ENCODE measurements at places on chromosomes 2 and 18.

GRCh38 chr2:190882856-190883582 lies 2.4 kb downstream of the GLS start:
- peak overlapping the region; percentile 92 for H3K4me3 ChIP-seq
- H3K27ac ChIP-seq = peak overlapping the region; percentile 88
- DNase-seq = no peak
- peaks cover 27% of the 10 kb centered on the region for H3K4me1 ChIP-seq
- H3K27me3 ChIP-seq = no peaks in the 10 kb centered on the region
- peaks cover 5% of the 10 kb centered on the region for H3K36me3 ChIP-seq

DNA sequence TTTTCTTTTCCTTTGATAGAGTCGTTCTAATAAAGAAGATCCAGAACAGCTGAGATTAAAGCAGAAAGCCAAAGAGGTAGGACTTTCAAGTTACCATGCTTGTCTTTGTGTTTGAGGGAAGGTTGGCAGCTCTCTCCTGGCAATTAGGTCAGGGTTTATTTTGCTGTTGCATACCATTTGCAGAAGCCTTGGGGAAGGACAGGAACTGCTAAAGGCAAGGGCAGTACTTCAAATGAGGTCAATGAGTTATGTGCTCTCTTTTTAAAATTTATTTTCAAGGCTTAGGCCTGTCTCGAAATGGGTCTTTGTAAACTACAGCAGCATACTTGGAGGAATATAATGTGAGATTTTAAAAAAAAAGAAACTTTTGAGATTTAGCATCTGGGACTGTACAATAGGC lies 108.9 kb downstream of the TAF4B start:
- no peak for DNase-seq
- H3K4me3 ChIP-seq = no peak overlapping the region
- H3K27ac ChIP-seq = no peak overlapping the region
- no peaks in the 10 kb centered on the region for H3K4me1 ChIP-seq

GRCh38 chr2:60633615-60634014 lies 80.2 kb upstream of the BCL11A start:
- no peak overlapping the region for H3K27ac ChIP-seq
- H3K36me3 ChIP-seq = no peaks in the 10 kb centered on the region
- H3K4me3 ChIP-seq = no peak overlapping the region
- H3K27me3 ChIP-seq = peaks cover 24% of the 10 kb centered on the region
- DNase-seq = no peak

DNA sequence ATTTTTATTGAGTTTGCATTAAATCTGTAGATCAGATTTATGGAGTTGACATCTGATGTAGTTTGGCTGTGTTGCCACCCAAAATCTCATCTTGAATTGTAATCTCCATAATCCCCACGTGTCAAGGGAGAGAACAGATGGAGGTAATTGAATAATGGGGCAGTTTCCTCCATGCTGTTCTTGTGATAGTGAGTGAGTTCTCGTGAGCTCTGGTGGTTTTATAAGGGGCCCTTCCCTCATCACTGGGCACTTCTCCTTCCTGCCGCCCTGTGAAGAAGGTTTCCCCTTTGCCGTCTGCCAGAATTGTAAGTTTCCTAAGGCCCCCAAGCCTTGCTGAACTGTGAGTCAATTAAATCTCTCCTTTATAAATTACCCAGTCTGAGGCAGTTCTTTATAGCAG lies 32.2 kb downstream of the ZC3H15 start:
- no peaks in the 10 kb centered on the region for H3K4me1 ChIP-seq
- H3K27ac ChIP-seq = no peak overlapping the region
- DNase-seq = no peak
- peaks cover 11% of the 10 kb centered on the region for H3K36me3 ChIP-seq

- H3K4me3 ChIP-seq = no peak overlapping the region
- H3K27me3 ChIP-seq = peaks cover 3% of the 10 kb centered on the region
- peaks cover 3% of the 10 kb centered on the region for H3K4me1 ChIP-seq
These were observed 36.2 kb upstream of the IGFBP2 start for GRCh38 chr2:216596980-216597509.

- peak overlapping the region; percentile 94 for H3K27ac ChIP-seq
- peaks cover 50% of the 10 kb centered on the region for H3K4me1 ChIP-seq
- H3K4me3 ChIP-seq = peak overlapping the region; percentile 64
- DNase-seq = no peak
- no peaks in the 10 kb centered on the region for H3K27me3 ChIP-seq
These were observed 1.5 kb downstream of the XRCC5 start for GRCh38 chr2:216110620-216111019.

DNA sequence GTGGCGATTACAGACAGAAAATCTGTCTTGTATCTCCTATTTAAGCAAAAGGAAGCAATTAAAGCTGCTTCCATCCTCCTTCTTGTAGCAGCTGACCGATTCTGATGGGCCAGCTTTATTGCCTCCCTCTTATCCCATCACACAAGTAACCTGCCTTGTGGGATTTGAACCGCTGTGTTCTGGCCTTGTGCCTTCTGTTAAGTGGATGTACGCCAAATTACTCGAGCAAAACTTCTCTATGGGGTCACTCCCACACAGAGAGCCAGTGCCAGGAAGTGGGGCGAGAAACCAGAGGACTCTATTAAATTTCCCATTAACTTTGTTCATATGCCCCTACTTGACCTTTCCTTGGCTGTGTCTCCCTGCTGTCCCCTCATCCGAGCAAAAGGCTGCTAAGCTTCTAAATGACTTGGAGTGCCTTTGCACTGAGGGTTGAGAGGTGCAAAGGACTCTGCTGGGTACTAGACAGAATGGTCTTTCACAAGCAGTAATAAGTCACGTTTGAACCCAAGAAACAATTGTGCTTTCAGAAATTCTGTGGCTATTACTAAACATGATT lies 672.5 kb downstream of the MBD2 start:
- H3K4me3 ChIP-seq = no peak overlapping the region
- H3K36me3 ChIP-seq = no peaks in the 10 kb centered on the region
- no peaks in the 10 kb centered on the region for H3K27me3 ChIP-seq
- H3K27ac ChIP-seq = no peak overlapping the region
- H3K4me1 ChIP-seq = no peaks in the 10 kb centered on the region

- H3K27me3 ChIP-seq = no peaks in the 10 kb centered on the region
- H3K36me3 ChIP-seq = no peaks in the 10 kb centered on the region
- H3K4me3 ChIP-seq = no peak overlapping the region
- no peaks in the 10 kb centered on the region for H3K4me1 ChIP-seq
- H3K27ac ChIP-seq = no peak overlapping the region
These were observed 291.2 kb downstream of the NEDD4L start for GRCh38 chr18:58335223-58335622.

DNA sequence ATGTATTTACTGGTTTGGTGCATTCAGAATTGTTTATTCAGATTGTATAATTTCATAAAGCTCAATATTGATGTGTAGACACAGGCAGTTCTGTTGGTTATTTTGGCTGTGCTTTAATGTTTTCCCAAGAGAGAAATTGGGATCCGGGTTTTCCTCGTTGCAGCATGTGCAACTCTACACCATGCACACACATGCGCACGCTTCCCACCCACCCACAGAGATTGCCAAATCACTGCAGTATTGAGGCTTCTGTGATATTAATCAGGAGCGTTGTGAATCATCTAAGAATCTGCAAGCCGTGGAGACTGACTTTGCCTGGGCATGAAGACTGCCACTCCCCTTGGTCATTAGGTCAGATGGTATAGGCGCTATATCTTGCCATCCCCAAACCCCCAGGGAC lies 571.5 kb downstream of the SLC4A3 start:
- H3K27me3 ChIP-seq = no peaks in the 10 kb centered on the region
- DNase-seq = no peak
- H3K4me3 ChIP-seq = no peak overlapping the region
- H3K36me3 ChIP-seq = no peaks in the 10 kb centered on the region
- no peaks in the 10 kb centered on the region for H3K4me1 ChIP-seq

DNA sequence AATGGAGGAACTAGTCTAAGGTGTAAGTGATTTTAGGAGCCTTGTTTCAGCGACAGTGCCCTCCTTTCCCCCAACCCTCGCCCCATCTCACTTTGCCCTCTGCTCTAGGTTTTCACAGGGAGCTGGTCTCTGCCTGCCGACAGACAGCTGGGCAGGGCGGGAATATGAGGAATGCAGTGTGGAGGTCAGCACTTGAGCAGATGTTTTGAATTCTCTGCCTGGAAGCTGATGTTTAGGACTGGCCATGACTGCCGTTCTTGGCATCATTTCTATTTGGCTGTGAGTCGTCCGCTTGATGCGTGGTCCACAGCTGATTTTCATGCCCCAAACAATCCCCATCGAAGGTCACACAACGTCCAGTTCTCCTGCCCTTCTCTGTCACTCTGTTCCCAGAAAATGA lies 55.1 kb upstream of the SIX3 start:
- no peak overlapping the region for H3K27ac ChIP-seq
- DNase-seq = no peak
- H3K4me3 ChIP-seq = no peak overlapping the region
- H3K4me1 ChIP-seq = no peaks in the 10 kb centered on the region

- no peak overlapping the region for H3K27ac ChIP-seq
- H3K4me1 ChIP-seq = peaks cover 3% of the 10 kb centered on the region
- no peaks in the 10 kb centered on the region for H3K36me3 ChIP-seq
These were observed 5.3 kb upstream of the DLX1 start for GRCh38 chr2:172079838-172080640.

DNA sequence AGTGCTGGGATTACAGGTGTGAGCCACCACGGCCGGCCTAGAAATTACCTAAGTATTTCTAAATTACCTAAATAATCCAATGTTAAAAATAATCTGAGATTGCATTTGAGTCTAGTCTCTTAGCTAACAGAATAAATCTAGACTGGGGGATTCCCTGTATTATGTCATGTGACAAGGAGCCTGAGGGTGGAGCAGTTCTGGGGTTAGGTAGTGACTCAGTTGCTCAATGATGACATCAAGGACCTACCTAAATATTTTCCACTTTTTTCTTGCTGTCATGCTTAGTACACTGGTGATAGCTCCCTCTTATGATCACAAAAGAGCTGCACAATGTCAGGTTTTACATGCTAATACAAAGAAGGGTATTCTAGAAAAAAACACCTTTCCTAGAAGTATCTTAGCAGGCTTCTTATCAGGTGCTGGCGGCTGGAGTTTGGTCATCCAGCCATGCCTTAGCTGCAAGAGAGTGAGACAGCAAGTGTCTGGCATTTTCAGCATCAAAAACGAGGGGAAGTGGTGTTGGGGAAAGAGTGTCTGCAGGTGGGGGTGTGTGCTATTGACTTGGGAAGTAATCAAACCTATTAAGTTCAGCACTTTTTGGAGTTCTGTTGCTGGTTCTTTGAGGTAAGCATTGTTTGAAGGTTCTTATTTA lies 17.5 kb upstream of the CEP192 start:
- no peak overlapping the region for H3K27ac ChIP-seq
- no peaks in the 10 kb centered on the region for H3K4me1 ChIP-seq
- H3K4me3 ChIP-seq = no peak overlapping the region
- no peak for DNase-seq

- H3K4me3 ChIP-seq = no peak overlapping the region
- no peaks in the 10 kb centered on the region for H3K36me3 ChIP-seq
- H3K27me3 ChIP-seq = no peaks in the 10 kb centered on the region
- peaks cover 3% of the 10 kb centered on the region for H3K4me1 ChIP-seq
- no peak for DNase-seq
- no peak overlapping the region for H3K27ac ChIP-seq
These were observed 18.4 kb downstream of the ZC3H6 start for GRCh38 chr2:112293636-112294401.
